ENCODE measurements at places on chromosomes 1 and 21. TPM values are rescaled to one million over a fixed set of nuclear protein-coding genes. Genes with fewer than 3 reads are reported as not detected.

- DNase-seq = no peak
These were observed 77.6 kb downstream of the EPHB2 start for GRCh38 chr1:22788254-22788661.

DNA sequence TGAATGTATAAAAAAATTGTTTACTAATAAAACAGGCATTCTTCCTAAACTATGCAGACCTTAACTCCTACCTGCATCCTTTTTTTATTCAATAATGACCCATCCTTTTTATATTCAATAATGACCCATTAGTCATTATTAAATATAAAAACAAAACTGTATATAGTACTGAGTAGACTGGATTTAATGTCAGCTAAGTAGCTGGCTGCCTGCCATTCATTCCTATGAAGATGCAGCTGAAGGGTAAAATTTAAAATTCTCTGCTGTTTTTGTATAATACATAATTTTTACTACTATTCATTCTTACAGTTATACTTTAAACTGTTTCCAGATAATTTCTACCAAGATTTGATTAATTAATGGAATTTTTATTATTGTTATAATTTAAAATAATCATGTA lies 79.3 kb downstream of the DENND1B start:
- DNase-seq = no peak

GRCh38 chr1:29200906-29201594 lies 19.4 kb upstream of the SRSF4 start:
- DNase-seq = no peak

CLCA4 gene
- total RNA-seq = not detected
